Activated CD4-positive, alpha-beta T cell treated with anti-CD3 and anti-CD28 coated beads, Interleukin-2, amount 50 U/mL, for 4 hours (primary cell): ENCODE measurements at places on chromosomes 11 and 22.

GRCh38 chr11:31254415-31254814, 115.1 kb downstream of the DCDC1 start:
- no peak for DNase-seq

GRCh38 chr11:43558146-43558545, 122.4 kb upstream of the HSD17B12 start:
- no peak for DNase-seq

DNA sequence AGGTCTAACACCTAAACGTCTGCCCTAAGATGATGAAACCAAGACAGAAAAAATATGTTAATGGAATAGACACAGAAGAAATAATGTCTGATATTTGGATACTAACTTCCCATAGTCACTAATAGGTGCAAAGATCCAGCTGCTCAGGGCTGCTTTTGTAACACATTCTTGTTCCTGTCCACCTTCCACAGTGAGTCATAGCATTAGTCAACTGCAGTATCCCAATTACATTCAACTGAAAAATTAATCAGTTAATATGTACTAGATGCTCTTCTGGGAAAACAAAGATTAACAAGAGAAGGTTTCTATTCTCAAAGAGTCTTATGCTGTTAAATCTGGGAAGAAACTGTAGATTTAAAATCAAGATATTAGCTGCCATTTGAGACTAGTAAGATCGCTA, 47.6 kb downstream of the HEPHL1 start:
- DNase-seq: no peak

DNA sequence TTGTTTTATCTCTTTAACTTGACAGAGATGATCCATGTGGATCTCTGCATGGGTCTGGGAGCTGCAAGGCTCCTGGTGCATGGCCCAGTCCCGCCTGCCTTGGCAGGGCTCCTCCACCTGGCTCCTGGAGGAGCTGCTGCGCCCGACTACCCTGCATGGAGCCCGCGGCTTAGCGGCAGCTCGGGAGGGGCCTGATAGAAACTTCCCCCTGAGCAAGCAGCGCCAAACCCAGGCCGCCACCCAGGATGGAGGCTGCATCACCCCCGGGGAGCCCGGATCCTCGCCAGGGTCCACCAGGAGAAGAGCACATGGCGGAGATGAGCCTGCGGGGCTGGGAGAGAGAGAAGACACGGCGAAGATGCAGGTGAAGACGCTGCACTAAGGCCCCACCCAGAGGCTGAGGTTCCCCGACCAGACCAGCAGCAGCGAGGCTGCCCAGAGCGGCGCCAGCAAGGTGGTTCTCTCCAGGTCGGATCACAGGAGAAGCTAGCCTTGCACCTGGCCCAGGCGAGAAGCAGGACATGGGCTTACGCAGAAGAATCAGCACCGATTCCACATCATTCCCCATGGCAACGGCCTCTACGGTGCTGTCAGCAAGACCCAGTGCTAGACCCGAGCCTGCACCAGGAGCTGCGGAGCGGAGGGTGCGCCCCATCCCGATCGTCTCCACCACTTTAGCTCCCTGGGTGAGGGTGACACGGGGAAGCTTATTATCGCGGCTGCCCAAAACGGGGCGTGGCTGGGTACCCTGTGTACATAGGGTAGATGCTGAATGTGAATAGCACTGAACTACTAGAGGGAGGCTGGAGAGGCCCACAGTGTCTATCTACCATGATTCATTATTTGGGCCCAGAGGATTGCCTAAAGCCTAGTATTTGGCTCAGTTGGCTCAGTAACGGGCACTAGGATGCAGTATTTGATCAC, 41.3 kb upstream of the VPREB1 start:
- no peak for DNase-seq

- DNase-seq: no peak
These were observed 96.0 kb downstream of the PARVA start for GRCh38 chr11:12473381-12473780.

GRCh38 chr11:9047964-9048523, 43.4 kb downstream of the SCUBE2 start:
- DNase-seq: no peak

- DNase-seq: no peak
These were observed 50.2 kb upstream of the PICALM start for GRCh38 chr11:86119077-86119476.

DNA sequence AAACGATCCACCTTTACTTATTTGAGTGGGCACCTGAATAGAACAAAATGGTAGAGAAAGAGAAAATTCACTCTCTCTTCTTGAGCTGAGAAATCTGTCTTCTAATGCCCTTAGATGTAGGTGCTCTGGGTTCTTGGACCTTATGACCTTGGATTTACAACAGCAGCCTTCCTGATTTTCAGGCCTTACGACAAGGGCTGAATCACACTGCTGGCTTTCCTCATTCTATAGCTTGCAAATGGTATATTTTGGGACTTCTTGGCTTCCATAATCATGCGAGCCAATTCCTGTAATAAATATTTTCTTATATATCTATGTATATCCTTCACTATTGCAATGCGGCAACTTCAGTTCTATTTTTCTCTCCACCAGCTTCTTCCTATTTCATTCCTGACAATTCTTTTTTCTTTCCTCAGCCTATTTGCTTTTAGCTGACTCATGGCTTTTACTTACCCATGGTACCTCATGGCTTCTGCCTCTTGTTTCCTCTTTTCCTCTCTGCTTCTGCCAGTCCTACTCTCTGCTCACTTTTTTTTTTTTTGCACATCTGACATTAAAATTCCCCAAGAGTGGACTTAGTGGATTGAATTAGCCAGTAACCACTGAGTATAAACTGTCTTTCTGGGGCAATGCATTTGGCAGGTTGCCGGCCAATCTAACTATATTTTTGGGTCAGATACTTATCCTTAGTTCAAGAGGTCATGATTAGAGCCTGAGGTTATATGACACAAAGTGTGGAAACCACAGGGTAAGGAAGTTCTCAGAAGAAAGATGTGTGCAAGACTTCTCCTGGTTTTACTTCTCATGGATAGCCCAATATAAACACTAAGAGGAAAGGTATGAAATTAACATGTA, 359.5 kb downstream of the TMEM135 start:
- no peak for DNase-seq

DNA sequence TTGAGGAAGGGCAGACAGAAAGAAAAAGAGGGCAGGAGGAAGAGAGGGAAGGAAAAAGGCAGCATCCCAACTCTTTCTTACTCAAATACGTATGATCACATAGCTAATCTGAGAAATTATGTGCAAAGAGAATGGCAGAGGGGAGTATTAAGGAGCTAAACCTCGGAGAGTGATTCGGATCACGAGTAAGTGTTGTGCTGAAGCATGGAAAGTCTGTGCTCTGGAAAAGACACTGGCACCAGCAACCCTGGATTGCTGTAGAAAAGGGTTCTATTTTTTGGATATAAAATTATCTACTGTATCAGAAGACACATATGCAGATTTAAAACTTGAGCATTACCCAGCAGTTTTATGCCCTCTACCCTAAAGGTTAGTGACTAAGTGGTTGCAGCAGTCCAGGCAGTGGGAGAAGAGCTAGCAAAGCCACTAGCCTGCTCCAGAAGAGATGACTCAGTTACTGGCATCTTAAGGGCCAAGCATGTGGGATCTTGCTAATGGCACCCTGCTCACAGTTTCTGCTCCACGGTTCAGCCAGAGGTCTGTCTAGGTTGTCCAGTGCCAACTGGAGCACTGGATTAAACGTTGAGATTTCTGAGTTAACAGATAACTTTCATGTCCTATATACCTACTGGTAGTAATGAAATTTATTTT, 151.7 kb downstream of the SWAP70 start:
- DNase-seq: no peak

DNA sequence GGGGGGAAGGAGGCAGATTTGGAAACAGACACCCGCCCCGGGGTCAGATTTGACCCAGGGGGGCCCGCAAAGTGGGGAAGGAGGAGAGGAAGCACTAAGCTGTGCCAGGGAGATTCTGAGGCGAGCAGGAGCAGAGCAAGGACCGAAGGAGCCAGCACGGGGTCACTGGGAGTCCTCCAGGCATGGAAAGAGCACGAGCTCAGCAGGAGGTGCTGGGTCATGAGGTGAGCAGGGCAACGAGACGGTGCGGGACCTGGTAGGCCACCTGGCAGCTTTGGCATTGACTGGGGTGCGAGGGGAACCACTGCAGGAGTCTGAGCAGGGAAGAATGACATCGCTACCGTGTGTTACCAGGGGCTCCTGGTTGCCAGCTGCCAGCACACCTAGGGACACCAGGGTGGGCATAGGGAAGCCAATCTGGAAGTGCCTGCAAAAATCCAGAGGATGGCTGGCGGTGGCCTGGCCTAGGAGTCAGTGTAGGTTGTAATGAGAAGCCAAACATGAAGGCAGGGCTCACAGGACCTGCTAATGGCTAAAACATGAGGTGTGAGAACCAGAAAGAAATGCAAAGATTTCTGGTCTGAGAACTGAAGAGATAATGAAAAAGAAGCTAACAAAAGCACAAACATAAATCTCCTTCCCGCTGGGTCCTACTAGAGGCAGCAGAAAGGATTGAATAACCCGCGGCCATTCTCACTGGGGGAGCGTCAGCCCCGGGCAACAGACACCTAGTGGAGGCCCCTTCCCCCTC, 63.5 kb downstream of the MICAL3 start:
- no peak for DNase-seq

- no peak for DNase-seq
These were observed 8.5 kb upstream of the CYTH4 start for GRCh38 chr22:37273846-37274225.

GRCh38 chr11:46338636-46338987, 8.7 kb upstream of the DGKZ start:
- no peak for DNase-seq

DNA sequence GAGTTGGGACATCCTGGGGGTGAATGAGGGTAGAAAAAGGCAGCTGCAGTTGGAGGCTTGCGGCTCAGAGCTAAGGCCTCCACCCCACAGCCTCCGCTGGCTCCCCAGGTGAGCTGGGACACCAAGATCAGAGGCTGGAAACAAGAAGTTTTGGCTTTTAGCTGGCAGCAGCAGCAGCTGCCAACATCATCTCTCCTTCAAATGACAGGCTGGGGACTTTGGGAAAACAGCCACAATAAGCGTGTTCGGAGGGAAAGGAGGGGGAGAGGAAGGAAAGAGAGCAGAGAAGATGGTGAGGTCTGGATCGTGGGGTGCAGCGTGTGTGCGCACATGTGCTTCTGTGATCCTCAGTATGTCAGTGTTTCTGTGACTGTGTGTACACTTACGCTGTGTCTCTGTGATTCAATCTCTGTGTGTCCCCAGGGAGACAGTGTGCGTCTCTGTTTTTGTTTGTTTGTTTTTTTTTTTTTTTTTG, 62.0 kb upstream of the RASD2 start:
- DNase-seq: no peak

DNA sequence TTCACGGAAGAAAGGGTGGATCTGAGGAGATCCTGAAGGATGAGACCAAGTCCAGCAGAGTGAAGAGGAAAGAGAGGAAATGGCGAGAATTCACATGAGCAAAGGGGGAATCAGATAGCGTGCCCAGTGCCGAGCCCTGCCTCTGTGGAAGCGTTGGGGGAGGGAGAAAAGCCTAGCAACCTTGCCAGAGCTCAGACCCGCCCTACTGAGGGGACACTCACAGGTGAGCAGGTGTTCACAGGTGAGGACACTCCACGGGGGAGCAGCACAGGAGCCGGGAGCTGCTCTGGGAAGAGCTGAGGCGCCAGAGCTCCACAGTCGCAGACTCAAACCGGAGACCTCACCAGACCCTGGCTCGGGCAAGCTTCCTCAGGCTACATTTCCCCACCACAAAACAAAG, 56.2 kb downstream of the MICAL3 start:
- no peak for DNase-seq

DNA sequence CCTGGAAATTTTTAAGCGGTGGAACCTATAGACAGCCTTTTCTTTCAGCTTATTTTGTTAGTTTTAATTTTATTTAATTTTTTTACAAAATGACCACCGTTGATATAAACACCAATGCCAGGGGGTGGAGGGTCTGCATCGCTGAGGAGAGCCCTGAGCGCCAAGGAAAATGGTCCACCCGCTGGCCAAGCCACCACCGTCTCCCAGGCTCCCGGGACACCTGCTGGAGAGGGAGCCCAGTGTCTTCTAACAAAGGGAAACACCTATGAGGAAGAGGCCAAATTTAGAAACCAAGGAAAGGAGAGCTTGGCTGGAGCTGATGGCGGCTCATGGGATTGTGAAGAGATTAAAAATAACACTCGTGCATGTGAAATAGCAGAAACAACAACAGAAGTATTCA, 288 bp upstream of the KRTAP5-8 start:
- DNase-seq: no peak

DNA sequence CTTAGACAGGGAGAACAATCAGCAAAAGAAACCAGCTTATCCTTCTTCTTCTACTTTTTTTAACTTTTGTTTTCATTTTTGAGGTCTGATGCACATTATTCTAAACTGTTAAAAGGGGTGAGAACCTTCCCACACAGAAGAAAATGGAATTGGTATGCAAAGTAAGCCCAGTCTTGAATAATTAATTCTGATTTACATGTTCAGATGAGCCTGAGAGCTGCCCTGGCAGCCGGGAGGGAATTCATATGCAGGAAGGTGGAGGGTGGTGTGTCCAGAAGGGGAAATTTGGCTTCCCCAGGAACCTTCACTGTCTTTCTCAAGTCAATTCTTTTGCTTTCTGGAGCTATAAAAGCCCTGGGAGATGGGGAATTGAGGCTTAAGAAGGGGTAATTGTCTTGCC, 181.0 kb downstream of the INSC start:
- no peak for DNase-seq

- DNase-seq: peak; percentile 29
These were observed 10.3 kb downstream of the PARVG start for GRCh38 chr22:44191036-44191454.

DNA sequence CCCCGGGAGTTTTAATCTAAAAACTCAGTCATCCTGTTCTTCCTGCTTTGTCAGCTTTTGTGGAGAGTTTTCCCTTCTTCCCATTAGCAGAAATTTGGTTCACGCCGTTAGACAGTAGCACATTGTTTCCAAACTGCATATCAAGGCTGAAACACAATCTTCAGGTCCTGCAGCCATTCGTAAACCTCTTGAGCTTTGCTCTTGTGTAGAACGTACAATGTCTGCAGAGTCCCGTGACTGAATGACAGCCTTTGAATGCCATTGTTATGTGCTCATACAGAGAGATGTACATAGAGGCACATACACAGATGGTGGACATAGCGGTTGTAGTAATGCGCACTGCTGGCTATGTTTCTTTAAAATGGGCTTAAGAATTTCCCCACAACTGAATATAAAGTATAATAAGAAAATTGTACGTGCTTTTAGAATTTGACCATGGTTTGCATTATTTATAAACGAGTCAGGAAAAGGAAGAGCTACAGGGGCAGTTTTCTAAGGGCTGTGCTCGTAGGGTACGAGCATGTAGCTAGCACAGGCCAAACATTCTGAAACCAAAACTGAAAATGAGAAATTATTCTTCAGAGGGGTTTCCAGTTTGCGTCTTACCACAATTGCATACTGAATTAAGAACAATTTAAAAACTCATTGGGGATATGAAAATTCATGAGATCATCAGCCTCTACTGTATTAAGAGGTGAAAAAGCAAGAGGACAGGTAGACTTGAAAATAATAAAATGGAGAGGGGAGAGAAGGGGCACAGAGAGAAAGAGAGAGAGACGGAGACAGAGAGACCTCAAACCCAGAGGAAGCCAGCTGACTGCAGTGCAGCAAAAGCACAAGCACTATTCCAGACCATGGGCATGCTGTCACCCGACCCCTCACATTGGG, 310.1 kb downstream of the CADM1 start:
- no peak for DNase-seq
